Endothelial cell (in vitro differentiated cells): ENCODE measurements at places on chromosomes 2 and 18.

- DNase-seq: no peak
Measured at GRCh38 chr2:68747900-68748299, 13.3 kb downstream of the ARHGAP25 start.

GRCh38 chr2:143083636-143084035 lies 45.6 kb upstream of the ARHGAP15 start:
- no peak for DNase-seq

DNA sequence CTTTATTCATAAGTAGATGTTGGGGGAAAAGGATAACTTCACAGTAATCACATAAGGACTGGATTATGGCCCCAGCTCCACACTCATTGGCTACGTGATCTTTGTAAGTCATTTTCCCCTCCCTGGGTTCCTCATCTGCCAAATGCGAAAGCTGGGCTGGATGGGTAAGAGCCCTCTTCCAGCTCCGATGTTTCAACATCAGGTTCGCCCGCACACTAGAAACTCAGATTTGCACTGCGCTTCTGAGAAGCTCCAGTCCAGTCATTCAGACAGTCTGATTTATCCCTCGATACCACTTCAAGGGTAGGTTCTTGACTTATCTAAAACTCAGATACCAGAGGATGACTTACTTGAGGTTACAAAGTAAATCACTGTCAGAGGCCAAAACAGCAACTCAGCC lies 31.0 kb upstream of the RMDN2 start:
- no peak for DNase-seq

DNA sequence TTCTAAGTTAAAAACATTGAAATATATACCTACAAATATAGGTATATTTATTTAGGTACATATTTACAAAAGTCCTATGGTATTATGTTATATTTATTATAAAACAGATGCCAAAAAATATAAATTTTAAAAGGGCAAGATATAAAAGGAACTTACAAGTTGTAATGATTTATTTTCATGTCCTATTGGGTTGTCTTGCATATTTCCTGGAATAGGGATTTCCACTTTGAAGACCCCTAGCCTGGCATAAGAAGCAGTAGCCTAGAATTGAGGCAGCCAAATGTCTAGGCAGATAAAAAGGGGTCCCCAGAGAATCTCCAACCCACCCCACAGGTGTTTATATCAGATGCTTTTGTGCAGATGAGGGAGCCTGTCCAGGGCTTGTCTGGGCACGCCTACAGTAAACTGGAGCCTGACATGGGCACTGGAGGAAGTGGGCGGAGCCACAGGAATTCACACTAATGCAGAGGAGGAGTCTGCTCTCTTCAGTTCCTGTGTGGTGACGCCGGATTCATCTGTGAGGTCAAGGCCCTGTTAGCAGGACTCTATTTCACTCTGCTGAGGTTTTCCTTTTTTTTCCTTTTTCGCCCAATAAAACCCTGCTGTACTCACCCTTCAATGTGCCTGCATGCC lies 1088.9 kb upstream of the PIK3C3 start:
- no peak for DNase-seq

DNA sequence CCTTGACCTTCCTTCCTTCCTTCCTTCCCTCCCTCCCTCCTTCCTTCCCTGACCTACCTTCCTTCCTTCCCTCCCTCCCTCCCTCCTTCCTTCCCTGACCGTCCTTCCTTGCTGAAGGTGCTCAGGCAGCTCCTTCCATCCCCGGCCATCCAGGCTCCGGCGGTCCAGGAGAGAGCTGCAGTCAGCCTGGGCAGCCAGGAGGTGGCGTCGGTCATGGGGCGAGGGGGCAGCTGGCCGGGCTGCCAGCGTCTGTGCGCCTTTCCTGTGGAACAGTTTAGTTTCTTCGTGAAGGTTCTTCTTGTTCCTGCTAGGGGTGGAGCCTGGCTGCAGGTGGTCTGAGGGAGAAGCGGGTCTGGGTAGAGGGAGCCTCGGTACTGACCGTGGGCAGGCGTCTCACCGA lies 15.7 kb downstream of the GPR35 start:
- no peak for DNase-seq

GRCh38 chr2:54574860-54575247 lies 118.7 kb downstream of the SPTBN1 start:
- no peak for DNase-seq

DNA sequence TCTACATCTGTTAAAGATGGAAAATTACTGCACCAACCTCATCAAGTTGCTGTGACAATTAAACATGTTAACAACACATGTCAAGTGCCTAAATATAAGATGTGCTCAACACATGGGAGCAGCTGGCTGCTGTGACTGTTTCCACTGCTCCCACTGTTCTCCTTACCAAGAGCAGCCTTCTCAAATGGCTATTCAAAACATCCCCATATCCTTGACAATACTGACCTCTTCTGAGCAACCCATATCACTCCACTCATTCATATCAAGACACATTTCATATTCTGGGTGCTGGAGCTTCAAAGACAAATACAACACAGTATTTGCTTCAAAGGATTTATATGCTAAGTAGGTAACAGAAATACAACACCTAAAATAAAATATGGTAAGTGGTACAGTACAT lies 60.3 kb downstream of the PIAS2 start:
- DNase-seq: no peak

DNA sequence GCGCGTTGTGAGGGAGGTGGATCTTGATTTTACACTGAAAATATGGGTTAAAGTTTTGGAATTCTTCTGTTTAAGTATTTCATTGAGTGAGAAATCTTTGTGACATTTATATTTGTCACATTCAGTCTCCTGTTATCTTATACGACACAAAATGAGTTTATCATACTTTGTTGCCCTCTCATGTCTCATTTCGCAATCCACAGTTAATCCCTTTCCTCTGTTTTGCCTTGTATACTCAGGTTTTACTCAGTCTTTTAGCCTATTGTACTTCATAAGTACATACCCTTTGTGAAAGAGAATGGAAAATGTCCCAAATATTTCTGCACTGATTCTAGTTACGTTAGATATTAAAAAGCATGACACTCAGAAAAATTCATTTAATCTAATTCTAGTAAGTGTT lies 142.7 kb downstream of the ATP9B start:
- DNase-seq: no peak

DNA sequence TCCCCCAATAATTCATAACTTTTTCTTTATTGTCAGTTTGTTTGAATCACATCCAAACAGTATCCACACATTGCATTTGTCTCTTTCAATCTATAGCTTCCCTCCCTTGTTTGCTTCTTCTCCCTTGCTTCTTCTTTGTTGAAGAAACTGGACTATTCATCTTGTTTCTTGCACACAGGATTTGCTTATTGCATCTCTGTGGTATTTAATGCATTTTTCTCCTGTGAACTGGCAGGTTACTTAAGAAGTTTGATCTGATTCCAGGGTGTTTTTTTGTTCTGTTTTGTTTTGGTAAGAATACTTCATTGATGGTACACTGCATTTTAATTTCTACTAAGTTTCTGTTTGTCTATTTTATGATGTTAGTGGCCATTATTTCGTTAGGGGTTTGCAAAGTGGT lies 166.8 kb downstream of the CAMKMT start:
- DNase-seq: no peak

DNA sequence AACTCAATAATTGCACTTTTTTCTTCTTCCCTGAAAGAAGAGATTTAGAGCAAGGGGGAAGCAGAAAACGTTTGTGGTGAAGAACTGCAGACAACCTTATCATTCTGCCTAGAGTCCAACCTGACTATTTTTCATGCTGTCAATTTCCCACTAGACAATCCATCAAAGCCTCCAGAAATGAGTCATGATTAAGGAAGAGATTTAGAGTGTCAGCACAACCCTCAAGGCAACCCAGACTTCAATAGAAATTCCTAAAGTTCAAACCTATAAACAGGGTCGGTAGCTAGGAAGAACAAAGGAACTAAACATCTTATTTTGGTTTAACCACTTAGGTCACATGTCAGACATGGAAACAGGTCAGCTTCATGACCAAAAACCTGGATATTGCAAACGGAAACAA lies 86.9 kb downstream of the SLC25A12 start:
- no peak for DNase-seq

DNA sequence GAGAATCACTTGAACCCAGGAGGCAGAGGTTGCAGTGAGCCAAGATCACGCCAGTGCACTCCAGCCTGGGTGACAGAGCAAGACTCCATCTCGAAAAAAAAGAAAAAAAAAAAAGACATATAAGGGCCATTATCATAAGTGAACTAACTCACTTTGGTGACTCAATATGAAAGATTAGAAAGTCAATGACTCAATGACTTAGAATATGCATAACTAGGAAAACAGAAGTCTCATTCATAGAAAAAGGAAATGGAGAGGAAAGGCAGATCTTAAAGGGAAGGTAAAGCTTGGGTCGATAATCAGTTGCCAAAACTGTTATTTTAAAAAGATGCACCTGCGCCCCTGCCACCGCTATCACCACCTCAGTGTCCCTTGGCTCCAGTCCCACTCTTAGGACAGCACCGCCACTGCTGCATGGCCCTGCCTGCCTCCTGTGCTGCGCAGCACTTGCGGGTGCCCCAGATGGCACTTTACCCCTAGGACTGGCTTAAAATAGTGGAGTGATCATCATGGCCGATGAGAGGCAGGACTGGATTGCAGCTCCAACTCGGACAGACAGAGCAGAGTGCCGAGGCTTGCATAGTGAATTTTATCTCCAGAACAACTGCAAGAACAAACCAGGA lies 54.7 kb downstream of the INO80D start:
- no peak for DNase-seq

- no peak for DNase-seq
Measured at GRCh38 chr2:119525614-119526013, 1.3 kb upstream of the SCTR start.

DNA sequence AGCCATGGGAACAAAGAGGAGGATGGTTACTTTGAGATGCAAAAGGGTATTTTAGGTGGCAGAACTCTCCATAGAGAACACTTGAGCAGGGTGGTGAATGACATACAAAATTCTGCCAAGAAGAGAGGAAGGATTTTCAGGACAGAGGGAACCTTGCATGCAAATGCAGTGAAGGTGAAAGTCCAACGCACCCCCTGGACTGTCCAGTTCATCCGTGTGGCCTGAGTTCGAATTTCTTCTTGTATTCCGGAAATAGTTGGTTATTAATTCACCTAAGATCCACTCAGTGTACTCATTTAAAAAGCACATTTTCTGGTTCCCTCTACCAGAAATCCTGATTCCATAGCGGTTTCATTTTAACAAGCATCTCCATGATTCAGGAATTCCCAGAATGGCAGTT lies 5.5 kb downstream of the AOX1 start:
- DNase-seq: no peak

- no peak for DNase-seq
Measured at GRCh38 chr2:177666408-177666807, 273.8 kb downstream of the AGPS start.

- no peak for DNase-seq
Measured at GRCh38 chr2:38704664-38705063, 38.8 kb downstream of the GALM start.

- no peak for DNase-seq
Measured at GRCh38 chr18:59910967-59911366, 11.2 kb downstream of the PMAIP1 start.

DNA sequence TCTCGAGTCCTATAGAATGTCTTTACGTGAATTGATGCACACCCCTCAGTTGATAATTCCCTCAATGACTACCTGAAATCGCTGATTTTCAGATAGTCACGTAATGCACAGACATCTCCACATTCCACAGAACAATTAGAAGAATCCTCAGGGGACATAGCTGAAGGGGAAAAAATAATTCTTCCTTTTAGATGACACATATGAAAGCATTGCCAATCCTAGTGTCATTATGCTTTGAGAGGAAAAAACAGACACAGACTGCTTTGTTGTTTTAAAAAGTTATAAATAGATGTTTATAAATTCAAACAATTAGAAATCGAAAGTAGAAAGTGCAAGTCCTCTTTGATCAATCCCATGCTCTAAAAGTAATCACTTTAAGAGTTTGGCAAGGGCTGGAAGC lies 100.6 kb upstream of the FN1 start:
- no peak for DNase-seq

DNA sequence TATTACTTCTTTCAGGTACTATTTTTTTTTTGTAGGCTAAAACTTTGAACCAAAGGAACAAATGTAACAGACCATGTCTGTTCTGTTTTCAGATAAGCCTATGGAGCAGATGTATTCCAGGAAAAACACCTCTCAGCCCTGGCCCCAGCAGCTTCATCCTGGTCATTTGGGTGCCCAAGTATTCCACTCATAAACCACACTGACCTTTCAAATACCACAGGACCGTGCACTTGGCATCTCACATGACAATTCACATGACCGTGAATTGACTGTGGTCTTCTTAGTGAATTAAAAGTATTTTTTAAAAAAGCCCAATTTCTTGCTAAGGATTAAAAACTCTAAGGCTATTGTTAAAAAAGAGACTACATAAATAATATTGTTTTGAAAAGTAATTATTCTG lies 50.2 kb downstream of the SMIM21 start:
- no peak for DNase-seq

DNA sequence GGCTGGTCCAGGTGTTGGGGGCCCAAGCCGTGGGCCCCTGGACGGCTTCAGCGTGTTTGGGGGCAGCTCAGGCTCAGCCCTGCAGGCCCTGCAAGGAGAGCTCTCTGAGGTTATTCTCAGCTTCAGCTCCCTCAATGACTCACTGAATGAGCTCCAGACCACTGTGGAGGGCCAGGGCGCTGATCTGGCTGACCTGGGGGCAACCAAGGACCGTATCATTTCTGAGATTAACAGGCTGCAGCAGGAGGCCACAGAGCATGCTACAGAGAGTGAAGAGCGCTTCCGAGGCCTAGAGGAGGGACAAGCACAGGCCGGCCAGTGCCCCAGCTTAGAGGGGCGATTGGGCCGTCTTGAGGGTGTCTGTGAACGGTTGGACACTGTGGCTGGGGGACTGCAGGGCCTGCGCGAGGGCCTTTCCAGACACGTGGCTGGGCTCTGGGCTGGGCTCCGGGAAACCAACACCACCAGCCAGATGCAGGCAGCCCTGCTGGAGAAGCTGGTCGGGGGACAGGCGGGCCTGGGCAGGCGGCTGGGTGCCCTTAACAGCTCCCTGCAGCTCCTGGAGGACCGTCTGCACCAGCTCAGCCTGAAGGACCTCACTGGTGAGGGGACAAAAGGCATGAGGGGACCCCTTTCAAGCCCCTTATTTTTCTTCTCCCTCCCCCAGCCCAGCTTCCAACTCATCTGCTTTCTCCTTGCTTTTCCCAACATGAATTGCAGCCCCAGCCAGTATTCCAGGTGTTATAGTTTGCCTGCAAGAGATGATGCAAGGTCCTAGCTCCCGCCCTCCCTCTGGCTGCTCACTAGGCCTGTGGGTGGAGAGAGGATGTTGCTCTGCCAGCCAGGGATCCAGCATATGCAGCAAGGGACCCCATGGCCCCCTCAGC lies 2.9 kb upstream of the KHK start:
- no peak for DNase-seq

- no peak for DNase-seq
Measured at GRCh38 chr2:129806990-129807389, 172.5 kb upstream of the RAB6C start.

- peak; percentile 21 for DNase-seq
Measured at GRCh38 chr2:121650315-121650930, 1.2 kb upstream of the CLASP1 start.

DNA sequence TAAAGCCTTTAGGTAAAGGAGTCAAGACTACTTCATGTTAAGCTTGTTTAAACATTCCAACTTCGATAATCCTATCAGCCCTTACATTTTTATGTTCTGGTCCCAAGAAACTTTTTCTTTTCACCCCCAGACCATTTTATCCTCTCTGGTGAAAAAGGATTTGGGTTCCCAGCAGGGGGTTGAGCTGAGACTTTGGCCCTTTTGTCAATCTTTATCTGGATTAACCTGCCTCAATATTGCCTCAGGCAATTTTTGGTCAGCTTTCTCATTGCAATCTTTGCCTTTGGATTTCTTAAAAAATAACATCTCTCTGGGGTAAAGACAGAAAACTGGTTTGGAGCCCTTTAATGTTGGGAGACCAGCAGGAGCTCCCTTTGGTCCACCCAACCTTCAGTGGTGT lies 33.9 kb upstream of the CSRNP3 start:
- no peak for DNase-seq
